ENCODE measurements at places on chromosomes 12 and 14. TPM values are rescaled to one million over a fixed set of nuclear protein-coding genes. Genes with fewer than 3 reads are reported as not detected.

DNA sequence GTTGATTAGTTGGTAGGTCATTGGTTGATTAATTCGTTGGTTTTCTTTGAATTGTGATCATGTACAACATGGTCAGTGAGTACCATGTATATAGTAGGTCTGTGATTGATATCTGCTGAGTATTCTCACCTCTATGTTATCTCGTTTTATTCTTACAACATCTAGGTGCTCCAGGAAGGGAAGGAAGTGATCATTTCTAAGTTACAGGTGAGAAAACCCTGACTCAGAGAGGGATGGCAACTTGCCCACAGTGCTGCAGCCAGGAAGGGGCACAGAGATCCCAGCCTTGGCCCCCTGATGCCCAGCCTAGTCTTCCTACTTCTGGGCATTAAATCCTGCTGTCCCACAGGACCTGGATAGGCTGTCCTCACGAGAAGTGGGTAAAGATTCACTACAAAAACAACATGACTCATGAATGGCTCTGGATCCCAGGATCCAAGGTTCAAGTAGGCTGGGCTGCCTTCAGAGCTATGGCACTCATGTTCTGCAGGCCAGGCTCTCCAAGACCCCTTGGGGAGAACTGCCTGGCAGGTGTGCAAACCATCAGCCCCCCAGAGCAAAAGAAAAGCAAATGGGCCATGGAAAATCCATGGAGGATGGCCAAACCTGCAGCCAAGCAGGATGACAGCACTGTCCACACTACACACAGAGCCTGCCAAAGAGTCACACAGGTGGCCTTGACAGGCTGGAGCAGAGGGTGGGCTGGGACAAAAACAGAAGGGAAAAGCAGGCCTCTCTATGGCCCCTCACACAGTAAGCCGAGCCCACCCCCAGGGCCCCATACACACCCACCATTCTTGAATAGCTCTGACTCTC is 146.2 kb downstream of the BCL11B start:
- DNase-seq, result no peak
- no peaks in the 10 kb centered on the region for H3K27me3 ChIP-seq
- H3K4me1 ChIP-seq, result no peaks in the 10 kb centered on the region
- no peaks in the 10 kb centered on the region for H3K36me3 ChIP-seq

GRCh38 chr12:69475237-69475975 is 5.2 kb downstream of the FRS2 start:
- H3K27me3 ChIP-seq, result no peaks in the 10 kb centered on the region
- no peak overlapping the region for H3K27ac ChIP-seq
- H3K36me3 ChIP-seq, result no peaks in the 10 kb centered on the region
- peaks cover 36% of the 10 kb centered on the region for H3K4me1 ChIP-seq

Gene C12orf50
- total RNA-seq, result 0.20 TPM

Gene RACGAP1
- total RNA-seq, result 179 TPM

Gene GPR137C
- 2.8 TPM for total RNA-seq

Gene WSCD2
- total RNA-seq, result not detected

- H3K4me1 ChIP-seq, result peaks cover 79% of the 10 kb centered on the region
- DNase-seq, result peak; percentile 64
- H3K27ac ChIP-seq, result peak overlapping the region; percentile 64
- H3K27me3 ChIP-seq, result no peaks in the 10 kb centered on the region
- peaks cover 28% of the 10 kb centered on the region for H3K36me3 ChIP-seq
These were observed 6.0 kb downstream of the SYT1 start for GRCh38 chr12:78870539-78870938.

Measured in A673 (cell line).